ENCODE measurements at places on chromosomes 1 and 21.

- H3K4me3 ChIP-seq: no peak overlapping the region
- H3K4me1 ChIP-seq: peaks cover 16% of the 10 kb centered on the region
- H3K36me3 ChIP-seq: no peaks in the 10 kb centered on the region
- no peak for DNase-seq
- no peaks in the 10 kb centered on the region for H3K27me3 ChIP-seq
Measured at GRCh38 chr1:211920602-211921226, 90.2 kb upstream of the LPGAT1 start.

DNA sequence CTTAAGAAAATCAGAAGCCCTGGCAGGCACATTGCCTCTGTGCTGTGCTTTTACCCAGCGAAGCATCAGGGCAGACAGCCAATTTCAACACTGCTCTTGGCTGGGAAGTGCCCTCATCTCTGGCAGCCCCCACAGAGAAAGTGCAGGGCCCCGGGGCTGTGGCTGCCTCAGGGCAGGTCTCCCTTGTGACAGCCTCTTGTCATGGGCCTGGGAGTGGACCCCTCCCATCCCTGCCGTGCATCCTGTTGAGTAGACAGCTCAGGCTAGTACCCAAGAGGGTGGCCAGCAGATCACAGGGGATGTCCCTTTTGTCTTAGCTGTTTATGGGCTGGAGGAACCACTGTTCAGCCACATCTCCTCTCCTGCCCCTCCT is 23.3 kb downstream of the TTC34 start:
- H3K27me3 ChIP-seq: no peaks in the 10 kb centered on the region
- DNase-seq: no peak
- no peak overlapping the region for H3K4me3 ChIP-seq
- no peak overlapping the region for H3K27ac ChIP-seq
- no peaks in the 10 kb centered on the region for H3K36me3 ChIP-seq
- H3K4me1 ChIP-seq: no peaks in the 10 kb centered on the region

- H3K27me3 ChIP-seq: peaks cover 16% of the 10 kb centered on the region
- DNase-seq: no peak
- peaks cover 3% of the 10 kb centered on the region for H3K4me1 ChIP-seq
Measured at GRCh38 chr21:45546636-45547544, 4.7 kb upstream of the SLC19A1 start.

- peaks cover 5% of the 10 kb centered on the region for H3K4me1 ChIP-seq
- DNase-seq: peak; percentile 29
- no peaks in the 10 kb centered on the region for H3K36me3 ChIP-seq
Measured at GRCh38 chr1:34871443-34872132, 12.0 kb upstream of the SMIM12 start.

DNA sequence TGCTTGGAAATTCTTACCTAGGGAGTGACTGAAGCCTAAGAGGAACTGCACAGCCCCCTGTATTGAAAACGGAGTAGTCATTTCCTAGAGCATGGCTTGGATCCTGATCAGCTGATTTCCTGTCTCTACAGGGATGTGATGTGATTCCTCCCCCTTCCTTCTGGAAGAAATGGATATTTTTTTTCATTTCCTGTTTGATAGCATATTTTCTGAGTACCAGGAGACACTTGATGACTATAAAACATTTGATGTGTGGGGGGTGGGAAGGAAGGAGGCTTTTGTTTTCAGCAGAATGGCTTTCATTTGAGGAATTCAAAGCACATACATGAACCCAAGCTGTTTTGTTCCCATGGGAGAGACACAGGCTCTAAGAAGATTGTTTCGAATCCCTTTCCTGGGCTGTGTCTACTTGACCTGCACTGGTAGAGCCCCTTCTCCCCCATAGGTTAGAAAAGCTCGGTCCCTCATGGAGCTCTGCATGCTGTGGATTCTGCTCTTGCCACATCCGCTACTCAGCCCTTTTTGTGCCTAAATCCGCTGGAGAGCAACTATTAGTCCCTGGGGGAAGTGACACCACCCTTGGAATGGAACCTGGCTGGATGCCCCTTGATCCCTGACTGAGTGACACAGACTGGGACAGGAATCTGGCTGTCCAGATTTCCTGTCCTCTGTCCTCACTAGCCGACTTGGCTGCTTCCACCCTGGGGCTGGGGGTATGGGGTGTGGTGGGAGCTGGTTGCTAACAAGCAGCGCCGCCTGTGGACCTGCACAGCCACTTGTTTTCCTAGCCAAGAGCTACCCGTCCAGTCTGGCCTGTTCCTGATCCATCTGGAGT is 71.8 kb upstream of the MACF1 start:
- DNase-seq: peak; percentile 87
- no peaks in the 10 kb centered on the region for H3K36me3 ChIP-seq
- no peak overlapping the region for H3K4me3 ChIP-seq
- no peaks in the 10 kb centered on the region for H3K4me1 ChIP-seq
- peak overlapping the region; percentile 67 for H3K27ac ChIP-seq
- H3K27me3 ChIP-seq: no peaks in the 10 kb centered on the region

DNA sequence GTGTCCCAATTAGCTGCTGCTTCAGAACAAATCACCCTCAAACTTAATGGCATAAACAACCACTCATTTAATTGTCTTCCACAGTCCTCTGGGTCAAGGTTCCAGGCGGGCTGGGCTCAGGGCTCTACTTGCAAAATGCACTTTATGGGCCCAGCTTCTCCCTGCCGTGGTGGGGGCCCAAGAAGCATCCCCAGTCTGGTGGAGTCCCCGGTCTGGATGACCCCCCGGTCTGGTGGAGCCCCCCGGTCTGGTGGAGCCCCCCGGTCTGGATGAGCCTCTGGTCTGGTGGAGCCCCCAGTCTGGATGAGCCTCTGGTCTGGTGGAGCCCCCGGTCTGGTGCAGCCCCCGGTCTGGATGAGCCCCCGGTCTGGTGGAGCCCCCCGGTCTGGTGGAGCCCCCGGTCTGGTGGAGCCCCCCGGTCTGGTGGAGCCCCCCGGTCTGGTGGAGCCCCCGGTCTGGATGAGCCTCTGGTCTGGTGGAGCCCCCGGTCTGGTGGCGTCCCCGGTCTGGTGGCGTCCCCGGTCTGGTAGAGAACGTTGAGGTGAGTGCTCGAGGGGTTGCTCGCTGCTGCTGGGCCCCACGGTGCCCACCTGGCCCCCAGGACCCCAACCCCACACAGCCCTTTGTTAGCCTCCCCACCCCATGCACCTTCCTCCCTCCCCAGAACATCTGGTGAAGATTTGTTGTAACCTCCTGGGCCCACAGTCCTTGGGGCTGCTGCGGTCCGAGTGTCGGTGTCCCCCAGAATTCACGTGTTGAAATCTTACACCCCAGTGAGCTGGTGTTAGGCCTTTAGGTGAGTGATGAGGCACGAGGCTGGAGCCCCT is 33.8 kb downstream of the POFUT2 start:
- H3K27me3 ChIP-seq: no peaks in the 10 kb centered on the region
- H3K4me3 ChIP-seq: no peak overlapping the region
- no peaks in the 10 kb centered on the region for H3K36me3 ChIP-seq
- no peak for DNase-seq
- no peak overlapping the region for H3K27ac ChIP-seq

DNA sequence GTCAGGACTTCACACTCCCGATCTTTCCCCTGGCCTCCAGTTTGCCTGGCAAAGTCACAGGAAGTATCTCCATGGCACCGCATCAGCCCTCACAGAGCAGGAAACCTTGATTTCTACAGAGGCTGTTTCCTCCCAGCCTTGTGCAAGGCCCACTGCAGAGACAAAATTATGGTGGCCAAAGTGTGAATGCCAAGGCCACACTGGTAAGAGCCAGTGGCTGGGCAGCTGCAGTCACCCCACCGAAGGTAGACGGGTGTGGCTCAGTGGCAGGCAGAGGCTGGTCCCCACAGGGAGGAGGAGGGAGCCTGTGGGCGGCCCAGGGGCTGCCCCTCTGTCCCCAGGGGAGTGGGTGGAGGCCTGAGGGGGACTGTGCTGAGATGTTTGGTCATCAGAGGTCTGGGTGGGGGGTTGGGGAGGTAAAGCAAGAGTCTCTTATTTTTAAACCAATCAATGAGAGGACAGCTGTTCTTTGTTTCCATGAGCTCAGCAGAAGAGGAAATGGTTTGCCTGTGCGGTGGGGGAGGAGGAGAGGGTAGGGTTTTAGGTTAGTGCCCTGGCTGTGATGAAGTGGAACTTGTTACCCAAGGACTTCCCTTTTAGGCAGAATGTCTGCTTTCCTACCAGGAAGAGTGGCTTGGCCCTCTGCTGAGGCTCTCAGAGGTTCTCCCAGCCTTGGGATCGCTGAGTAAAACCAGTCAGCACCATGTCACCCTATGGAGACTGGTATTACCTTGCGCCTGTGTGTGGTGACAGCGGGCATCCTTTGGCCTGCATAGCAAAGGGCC is 18.0 kb upstream of the BTG2 start:
- no peaks in the 10 kb centered on the region for H3K27me3 ChIP-seq
- no peaks in the 10 kb centered on the region for H3K36me3 ChIP-seq
- no peak overlapping the region for H3K4me3 ChIP-seq
- H3K4me1 ChIP-seq: no peaks in the 10 kb centered on the region

- H3K27me3 ChIP-seq: no peaks in the 10 kb centered on the region
- DNase-seq: no peak
- H3K4me1 ChIP-seq: no peaks in the 10 kb centered on the region
- H3K4me3 ChIP-seq: no peak overlapping the region
- H3K36me3 ChIP-seq: no peaks in the 10 kb centered on the region
Measured at GRCh38 chr1:160877221-160877620, 7.8 kb downstream of the ITLN1 start.

DNA sequence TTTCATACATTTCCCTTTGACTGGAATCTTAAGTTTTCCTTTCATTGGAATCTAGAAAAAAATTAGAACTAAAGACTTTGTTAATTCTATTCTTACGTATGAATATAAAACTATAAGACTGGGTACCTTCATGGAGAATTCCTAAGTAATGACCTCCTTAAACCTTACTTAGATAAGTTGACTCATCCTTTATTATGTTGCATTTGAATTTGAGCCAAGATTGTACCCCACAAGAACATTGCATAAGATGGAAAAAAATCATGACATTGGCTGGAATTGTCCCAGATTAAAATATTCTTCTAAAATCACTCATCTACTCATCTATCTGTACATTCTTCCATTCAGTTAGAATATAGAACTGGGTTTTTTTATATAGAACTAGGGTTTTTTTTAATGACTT is 137.4 kb downstream of the C1orf21 start:
- H3K4me3 ChIP-seq: no peak overlapping the region
- DNase-seq: no peak
- no peak overlapping the region for H3K27ac ChIP-seq
